Muscle of back (tissue), 13 donors: ENCODE measurements at places on chromosomes 4 and X.
A peak's percentile ranks its signal among the peaks of the same experiment; 100 is the strongest.

GRCh38 chrX:16023790-16024734 lies 99.3 kb upstream of the GRPR start:
- DNase-seq, result no peak

DNA sequence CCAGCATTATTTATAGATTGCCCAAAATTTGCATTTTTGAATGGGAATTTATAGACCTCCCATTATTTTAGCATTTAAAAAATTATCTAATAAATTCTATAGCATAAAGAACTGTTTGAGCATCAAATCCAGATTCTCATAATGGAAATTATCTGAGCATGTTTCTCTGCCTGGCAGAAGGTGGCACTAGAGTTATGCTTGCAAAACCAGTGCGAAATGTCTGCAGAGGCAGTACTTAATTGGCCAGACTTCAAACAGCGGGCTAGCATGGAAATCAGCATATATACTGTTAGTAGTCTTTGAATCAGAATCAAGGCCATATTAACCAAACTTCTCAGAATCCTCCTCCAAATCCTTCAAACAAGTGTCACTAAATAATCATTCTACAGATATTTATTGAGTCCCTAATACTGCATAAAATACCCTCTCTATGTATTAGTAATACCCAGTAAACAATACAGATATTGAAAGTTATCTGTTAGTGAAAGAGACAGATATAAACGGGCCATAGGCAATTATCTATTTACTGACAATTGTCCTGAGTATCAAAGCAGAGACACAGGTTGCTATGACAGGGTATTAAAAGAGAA lies 78.7 kb upstream of the DCLK2 start:
- DNase-seq, result peak; percentile 59

- DNase-seq, result peak; percentile 76
These were observed 723 bp downstream of the MORC4 start for GRCh38 chrX:106999002-106999975.

GRCh38 chr4:60020389-60020788 lies 1179.7 kb upstream of the ADGRL3 start:
- DNase-seq, result no peak

DNA sequence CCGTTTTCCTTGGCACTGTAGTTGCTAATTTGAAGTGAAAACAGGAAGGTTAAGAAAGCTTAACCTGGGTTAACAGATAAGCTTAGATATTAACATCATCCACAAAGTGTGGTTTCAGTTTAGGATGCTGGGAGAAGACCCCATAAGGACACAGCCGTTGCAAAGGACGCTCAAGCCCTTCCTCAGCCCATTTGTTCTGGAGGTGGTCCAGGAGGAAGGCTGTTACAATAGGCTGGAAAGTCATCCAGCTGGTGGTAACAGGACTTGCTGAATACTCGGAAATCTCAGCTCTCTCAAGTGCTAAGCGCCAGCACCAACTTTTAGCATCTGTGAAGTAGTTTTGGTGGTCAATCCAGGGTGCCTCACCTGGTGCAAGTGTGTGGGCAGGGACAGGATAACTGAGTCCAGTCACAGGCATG lies 14.2 kb downstream of the CHST7 start:
- peak; percentile 60 for DNase-seq
